Sciatic nerve (tissue), 2 donors: ENCODE measurements at places on chromosomes 3 and 15. TPM values are rescaled to one million over a fixed set of nuclear protein-coding genes. Genes with fewer than 3 reads are reported as not detected.

Gene GOLGA6L7
- not detected for total RNA-seq

Gene SSR3
- total RNA-seq: 125 TPM

Gene TMOD2
- 148 TPM for total RNA-seq

Gene PLA2G4E
- total RNA-seq: not detected

Gene VGLL3
- 130 TPM for total RNA-seq

DNA sequence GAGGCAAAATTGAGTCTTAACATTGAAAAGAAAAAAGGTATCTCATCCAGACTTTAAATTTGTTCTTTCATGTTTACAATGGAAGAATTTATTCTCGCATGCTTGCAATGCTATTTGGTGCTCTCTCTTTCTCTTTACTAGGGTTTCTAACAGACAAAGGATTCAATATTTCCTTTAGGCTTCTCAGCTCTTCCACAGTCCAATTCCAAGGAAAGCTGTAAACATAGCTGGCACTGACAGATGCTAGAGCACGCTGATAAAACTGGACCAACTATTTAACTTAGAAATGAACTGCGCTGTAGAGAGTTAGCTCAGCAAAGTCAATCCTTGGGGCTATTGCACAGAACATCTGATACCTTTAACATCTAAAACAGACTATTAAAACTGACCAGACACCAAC, 81.3 kb downstream of the PDZRN3 start:
- no peak for DNase-seq

DNA sequence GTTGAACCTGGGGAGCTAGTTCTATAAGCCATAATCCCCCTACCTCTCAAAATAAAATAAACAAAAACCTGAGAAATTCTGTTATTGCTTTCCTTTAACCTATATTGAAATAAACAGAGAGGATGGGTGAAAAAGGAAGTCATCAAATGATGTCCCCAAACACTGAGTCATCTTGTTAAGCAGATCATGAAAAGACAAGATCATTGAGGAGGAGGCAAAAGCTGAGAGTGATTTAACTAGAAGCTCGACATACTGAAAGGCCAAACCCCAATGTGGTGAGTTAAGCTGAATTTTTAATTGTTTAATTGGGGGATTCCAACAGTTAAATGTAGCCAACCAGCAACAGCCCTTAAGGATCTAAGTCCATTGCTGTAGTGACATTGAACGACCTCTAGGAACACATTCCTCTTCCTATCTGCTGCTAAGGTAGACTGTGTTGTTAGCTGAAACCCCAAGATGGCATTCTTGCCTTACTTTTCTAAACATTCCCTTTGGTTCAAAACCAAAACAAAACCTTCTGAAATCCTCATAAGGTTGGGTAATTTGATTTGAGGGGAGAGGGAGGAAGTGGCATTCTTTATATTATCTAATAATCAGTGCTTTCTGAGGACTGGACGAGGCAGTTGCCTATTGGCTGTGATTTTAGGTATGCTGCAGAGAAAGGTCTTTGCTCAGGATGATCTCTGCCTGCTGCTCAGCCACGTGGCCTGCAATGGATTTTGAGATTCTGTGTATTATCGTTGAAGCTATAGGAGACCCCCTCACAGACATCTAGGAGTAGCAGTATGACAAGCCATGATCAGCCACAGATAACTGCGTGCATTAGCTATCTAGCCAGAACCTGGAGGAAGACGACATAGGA, 62.7 kb upstream of the BNIP2 start:
- no peak for DNase-seq

DNA sequence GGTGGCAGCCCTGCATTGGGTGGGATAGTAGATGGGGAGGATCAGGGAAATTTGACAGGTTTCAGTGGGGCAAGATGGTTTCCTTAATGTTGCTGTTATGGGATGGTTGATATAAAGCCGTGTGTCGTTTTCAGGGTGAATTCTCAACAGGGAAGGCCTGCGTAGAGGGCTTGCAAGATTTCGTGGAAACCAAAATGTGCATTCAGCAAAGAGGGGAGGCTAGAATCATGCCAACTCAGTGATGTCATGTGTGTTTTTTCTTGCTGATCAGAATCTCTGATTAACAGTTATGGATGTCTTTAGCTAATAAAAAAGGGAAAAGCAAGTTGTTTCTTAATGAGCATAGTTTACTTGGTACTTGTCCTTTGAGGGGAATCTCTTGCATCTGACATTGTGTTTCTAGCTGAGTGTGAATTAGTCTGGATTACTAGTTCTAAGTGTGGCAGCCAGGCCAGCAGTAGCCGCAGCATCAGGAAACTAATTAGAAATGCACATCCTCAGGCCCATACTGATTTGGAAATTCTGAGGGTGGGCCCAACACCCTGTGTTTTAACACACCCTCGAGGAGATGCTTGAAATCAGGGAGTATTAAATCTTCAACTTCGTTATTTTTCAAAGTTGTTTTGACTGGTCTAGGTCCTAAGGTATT, 24.8 kb downstream of the MRAS start:
- peak; percentile 7 for DNase-seq

DNA sequence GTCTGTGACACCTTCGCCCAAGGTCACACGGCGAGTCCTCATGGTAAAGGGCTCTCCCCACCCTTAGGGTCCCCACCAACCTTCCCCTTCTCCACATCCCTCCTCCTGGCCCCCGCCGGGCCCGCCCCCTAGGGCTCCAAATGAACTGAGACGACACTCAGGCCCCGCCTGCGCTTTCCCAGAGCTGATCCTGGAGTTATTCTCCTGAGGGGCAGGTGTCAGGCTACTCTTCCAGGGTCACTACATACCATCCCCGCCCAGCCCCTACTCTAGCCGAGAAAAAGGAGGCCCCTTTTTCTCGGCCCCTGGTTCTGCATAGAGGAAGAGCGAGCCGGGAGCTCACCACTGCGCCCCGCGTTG, 292 bp downstream of the USP4 start:
- DNase-seq: peak; percentile 68

DNA sequence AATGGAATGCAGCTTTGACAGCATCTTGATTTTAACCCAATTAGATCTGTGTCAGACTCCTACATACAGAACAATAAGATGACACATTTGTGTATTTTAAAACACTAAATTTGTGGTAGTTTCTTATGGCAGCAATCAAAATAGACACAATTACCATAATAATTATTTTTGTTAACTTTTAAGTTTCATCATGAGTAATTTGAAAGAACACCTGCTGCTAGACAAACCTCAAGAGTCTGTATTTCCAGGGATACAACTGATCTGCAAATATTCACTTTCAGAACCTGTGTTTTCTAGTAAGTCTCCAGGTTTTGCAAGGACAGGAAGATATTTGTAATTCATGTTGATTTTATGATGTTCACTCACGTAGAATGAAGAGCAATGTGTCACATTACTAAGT, 736.8 kb downstream of the DIPK2A start:
- DNase-seq: no peak

DNA sequence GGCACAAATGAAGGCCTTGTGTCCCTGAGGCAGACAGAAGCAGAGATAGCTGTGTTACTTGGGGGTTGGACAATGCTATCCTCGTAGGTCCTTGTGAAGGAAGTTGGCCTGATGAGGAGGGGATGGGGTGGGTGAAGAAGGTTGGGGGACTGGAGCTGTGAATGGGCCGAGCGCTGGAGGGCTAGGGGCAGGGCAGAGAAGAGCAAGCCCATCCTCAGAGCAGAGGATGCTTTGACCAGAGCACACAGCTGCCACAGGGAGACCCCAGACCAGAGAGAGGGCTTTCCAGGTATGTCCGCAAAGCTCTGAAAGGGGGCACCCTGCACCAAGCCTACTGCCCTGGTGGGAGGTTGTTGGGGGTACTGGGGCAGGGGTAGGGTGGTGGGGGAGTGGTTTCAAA, 5.7 kb upstream of the TBC1D2B start:
- peak; percentile 40 for DNase-seq

DNA sequence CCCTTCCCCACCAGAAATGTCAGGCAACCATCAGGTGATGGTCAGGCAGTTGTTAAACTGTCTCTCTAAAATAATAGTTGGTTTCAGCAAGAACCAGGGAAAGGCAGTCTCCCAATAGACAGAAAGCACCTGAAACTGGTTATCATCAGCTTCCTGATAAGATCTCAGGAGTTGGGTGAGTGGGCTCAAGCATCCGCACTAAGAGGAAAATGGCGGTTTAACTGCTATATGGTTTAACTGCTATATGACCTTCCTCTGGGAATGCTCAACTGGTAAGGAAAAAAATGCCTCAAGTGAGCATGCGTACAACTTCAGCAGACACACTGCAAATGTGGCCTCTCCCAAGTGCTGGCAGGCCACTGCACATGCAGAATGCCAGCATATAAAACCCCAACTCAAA, 240.8 kb upstream of the CMC1 start:
- no peak for DNase-seq

DNA sequence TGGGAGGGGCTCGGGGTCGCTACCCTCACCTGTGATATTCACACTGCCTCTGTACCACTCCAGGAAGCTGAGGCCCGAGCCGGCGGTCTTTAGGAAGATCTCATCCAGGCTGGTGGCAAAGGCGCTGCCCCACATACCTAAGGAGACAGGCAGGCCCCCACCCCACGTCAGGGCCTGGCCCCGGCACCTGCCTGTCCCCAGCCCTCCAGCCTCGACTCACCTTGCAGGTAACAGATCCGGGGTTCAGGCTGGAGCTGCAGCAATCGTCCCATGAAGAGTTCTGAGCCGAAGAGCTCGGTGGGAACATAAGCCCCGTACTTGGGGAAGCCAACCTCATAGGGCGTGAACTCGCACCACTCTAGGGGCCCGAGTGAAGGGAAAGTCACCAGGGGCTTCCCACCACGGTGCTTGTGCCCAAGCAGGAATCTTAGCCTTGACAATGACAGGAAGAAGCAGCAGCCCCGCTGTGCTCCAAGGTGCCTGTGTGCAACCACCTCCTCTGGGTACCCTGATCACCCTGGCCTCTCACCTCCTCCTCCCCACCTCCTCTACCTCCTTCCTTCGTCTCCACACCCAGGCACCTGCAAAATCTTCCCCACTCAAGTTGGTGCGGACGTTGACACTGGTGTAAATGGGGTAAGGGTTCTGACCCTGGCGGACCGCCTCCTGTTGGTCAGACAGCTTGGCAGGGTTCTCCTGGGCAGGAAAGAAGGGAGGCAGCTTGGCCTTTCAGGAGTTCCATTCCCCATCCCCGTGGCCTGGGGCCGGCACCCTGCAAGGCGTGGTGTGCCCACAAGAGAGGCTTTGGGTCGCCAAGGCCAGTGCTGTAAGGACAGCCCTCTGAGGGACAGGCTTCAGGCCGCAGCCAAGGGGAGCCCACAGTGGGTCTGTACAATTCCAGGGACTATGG, 10.6 kb downstream of the PLA2G4F start:
- peak; percentile 53 for DNase-seq

DNA sequence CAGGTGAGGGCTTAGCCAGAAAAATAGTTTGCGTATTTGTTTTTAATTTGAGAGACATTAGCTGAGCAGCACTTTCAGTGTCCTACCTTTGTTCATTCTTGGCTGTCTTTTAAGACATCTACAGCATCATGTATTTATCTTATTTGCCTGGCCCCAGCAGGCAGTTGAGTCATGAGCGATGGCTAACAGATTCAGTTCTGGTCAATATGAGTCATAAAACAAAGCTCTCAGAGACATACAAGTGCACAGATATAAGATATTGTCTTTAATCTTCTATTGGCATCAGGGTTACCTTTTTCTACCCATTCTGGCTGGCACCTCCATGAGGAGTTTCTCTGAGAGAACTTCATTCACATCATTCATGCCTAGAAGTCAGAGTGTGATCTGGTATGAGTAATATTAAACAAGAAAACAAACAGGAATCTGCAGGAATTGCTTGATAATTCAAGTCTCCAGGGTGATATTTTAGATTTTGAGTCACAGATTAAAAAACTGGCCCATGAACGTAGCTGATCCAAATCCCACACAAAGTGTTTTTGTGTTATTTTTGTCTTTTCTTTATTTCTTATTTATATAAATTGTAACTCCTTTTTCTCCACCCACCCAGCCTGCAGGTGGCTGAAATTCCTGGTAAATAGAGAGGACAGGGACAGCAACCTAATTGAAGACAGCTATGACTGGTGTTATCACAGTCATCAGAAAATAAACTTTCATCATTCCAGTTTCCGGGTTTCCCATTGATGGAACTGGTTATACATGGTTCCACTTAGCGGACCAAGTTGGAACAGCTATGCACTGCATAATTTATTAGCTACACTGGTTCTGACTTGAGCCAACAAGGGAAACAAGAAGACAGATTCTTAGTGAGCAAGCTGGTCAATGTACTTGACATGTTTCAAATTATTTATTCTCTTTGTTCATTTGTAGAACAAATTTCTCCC, 47.3 kb downstream of the PLSCR2 start:
- no peak for DNase-seq

- no peak for DNase-seq
Observed at GRCh38 chr15:41836713-41837454, 1.8 kb upstream of the PLA2G4B start.

DNA sequence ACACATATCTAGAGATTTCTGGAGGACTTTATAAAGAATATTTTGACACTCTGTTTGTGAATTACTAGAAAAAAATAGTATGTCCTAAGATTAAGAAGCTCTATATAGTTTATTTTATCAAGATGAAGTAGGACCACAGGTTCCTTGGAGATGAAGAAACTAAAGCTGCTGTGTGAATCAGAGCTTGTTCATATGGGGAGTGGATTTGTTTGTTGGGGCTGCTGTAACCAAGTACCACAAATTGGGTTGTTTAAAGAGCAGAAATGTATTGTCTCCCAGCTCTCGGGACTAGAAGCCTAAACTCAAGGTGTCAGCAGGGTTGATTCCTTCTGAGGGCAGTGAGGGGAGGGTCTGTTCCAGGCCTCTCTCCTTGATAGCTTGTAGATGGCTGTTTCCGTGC, 270.6 kb upstream of the UMPS start:
- DNase-seq: no peak

DNA sequence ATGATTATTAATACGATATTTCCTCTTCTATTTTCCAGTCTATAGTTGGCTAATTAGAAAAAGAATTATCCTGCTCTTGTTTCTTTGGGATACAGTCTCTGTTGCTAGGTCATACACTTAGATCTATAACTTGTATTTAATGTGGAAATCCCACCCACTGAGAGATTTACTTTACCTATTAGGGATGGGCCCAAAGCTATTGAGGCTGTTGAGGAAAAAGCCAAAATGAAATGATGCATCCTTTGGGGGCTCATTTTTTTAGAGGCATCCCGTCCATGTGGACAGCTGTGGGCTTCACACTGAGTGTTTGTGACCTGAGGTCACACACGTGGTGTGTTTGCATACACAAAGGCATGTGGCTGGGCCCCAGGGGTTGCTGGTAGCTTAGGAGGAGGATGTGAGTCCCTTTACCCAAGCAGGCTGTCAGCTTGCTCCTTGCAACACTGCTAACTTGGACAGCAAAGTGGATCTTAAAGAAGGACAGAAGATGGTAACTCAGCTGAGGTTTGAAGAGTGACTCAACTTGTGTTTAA, 477.4 kb downstream of the AGBL1 start:
- DNase-seq: no peak

DNA sequence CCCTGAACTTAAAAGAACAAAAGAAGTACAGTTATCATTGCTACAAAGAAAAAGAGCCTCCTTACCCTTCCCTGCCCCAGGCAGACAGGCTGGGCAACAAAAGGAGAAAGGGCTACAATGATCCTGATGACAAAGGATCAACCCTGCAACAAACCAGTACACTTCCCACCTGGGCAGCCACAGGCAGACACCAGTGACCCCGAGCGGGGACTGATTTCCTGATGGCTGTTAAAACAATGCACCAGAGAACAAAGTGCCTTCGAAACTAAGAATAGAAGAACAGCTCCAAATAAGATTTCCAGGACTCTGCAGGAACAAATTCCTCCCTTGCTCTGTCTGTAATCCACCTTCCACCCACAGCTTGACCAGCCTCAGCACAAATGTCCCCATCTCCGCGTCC, 106.3 kb upstream of the ARHGEF3 start:
- no peak for DNase-seq
